ENCODE measurements at places on chromosomes 2 and 18. TPM values are rescaled to one million over a fixed set of nuclear protein-coding genes. Genes with fewer than 3 reads are reported as not detected.

Gene PLEK
- not detected for total RNA-seq

Gene TTN
- total RNA-seq, result under 0.01 TPM

Gene CTLA4
- not detected for total RNA-seq

Gene TMEM87B
- total RNA-seq, result 9.8 TPM

Gene LINC00305
- total RNA-seq, result not detected

Gene COLEC11
- total RNA-seq, result 0.50 TPM

Gene PPP1R1C
- total RNA-seq, result 0.15 TPM
